Pancreas (tissue), 10 donors: ENCODE measurements at places on chromosomes 11 and 22. TPM values are rescaled to one million over a fixed set of nuclear protein-coding genes. Genes with fewer than 3 reads are reported as not detected.

DNA sequence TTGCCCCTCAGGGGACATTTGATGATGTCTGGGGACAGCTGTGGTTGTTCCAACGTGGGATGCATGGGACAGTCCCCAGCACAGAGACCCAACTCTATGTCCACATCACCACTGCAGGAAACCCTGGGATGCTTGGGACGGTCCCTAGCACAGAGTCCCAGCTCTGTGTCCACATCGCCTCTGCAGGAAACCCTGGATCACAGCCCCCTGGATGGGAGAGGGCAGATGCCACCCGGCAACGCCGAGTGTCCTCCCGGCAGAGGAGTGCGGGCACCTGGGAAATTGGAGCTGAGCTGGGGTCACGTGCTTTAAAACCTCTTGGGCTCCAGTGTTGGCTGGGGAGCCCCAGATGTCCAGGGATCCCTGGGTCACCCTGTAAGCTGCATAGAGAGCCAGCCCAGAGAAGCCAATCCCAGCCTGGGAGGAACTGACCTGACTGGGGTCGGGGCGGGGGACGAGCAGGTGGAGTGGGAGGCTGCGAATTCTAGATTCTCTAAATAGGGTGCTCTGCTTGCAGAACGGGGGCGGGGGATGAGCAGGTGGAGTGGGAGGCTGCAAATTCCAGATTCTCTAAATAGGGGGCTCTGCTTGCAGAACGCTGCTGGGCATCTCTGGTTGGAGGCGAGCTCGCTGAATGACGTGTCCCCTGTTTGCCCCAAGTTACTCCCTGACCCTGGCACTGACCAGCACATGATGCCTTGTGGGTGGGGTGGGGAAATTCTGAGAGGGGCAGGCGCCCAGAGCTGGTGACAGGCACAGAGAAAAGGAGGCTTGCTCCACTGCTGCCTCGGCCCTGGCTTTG lies 1197.8 kb downstream of the BRD1 start:
- no peaks in the 10 kb centered on the region for H3K4me1 ChIP-seq
- no peaks in the 10 kb centered on the region for H3K36me3 ChIP-seq
- no peaks in the 10 kb centered on the region for H3K27me3 ChIP-seq
- H3K4me3 ChIP-seq, result no peak overlapping the region
- DNase-seq, result no peak

- DNase-seq, result no peak
- no peak overlapping the region for H3K27ac ChIP-seq
- H3K4me1 ChIP-seq, result peaks cover 6% of the 10 kb centered on the region
- H3K36me3 ChIP-seq, result no peaks in the 10 kb centered on the region
- no peaks in the 10 kb centered on the region for H3K27me3 ChIP-seq
Observed at GRCh38 chr11:774873-775592, 2.3 kb downstream of the GATD1 start.

- no peak for DNase-seq
- no peak overlapping the region for H3K4me3 ChIP-seq
- no peaks in the 10 kb centered on the region for H3K27me3 ChIP-seq
- no peaks in the 10 kb centered on the region for H3K36me3 ChIP-seq
- no peaks in the 10 kb centered on the region for H3K4me1 ChIP-seq
- no peak overlapping the region for H3K27ac ChIP-seq
Observed at GRCh38 chr11:44219830-44220796, 89.8 kb downstream of the ALX4 start.

- H3K4me3 ChIP-seq, result peak overlapping the region; percentile 12
- peak overlapping the region; percentile 85 for H3K27ac ChIP-seq
- no peak for DNase-seq
- H3K36me3 ChIP-seq, result no peaks in the 10 kb centered on the region
- no peaks in the 10 kb centered on the region for H3K27me3 ChIP-seq
- peaks cover 79% of the 10 kb centered on the region for H3K4me1 ChIP-seq
Observed at GRCh38 chr11:75344186-75344585, 7.3 kb downstream of the ARRB1 start.

- no peaks in the 10 kb centered on the region for H3K36me3 ChIP-seq
- H3K4me3 ChIP-seq, result no peak overlapping the region
- no peak for DNase-seq
- H3K4me1 ChIP-seq, result no peaks in the 10 kb centered on the region
Observed at GRCh38 chr22:17796695-17797094, 22.4 kb upstream of the BID start.

DNA sequence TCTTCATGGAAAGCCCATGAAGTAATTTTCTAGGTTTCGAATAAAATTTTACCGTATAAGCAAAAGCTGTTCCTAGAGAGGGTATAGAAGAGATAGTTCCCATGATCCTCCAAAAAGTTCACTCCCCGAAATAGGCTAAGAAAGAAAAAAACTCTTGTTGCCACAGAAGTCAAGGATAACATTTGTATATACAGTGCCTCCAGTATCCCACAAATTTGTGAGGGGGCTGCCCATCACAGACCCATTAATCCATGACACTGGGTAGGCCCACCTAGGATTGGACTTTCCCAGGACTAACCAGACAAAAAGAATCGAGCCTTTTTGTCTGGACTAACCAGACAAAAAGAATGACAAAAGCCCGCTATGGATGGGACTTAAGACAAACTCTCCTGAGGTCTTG lies 233.0 kb downstream of the DDX10 start:
- H3K4me1 ChIP-seq, result no peaks in the 10 kb centered on the region
- DNase-seq, result no peak
- H3K4me3 ChIP-seq, result no peak overlapping the region
- H3K36me3 ChIP-seq, result no peaks in the 10 kb centered on the region

- no peak within 1 kb of the TSS for H3K27ac ChIP-seq
- no peak for DNase-seq
- H3K27me3 ChIP-seq, result no peaks in the 10 kb centered on the region
Observed at GRCh38 chr22:39097098-39098020, at the start of gene APOBEC3H. TSS of gene APOBEC3H (plus strand) at chr22:39097244. CDS start at chr22:39100279, 3,035 bp downstream.

GRCh38 chr11:99884750-99885149 lies 802.3 kb upstream of the ARHGAP42 start:
- no peak overlapping the region for H3K27ac ChIP-seq
- H3K4me3 ChIP-seq, result no peak overlapping the region
- no peaks in the 10 kb centered on the region for H3K27me3 ChIP-seq
- peaks cover 5% of the 10 kb centered on the region for H3K4me1 ChIP-seq
- no peak for DNase-seq
- H3K36me3 ChIP-seq, result no peaks in the 10 kb centered on the region

DNA sequence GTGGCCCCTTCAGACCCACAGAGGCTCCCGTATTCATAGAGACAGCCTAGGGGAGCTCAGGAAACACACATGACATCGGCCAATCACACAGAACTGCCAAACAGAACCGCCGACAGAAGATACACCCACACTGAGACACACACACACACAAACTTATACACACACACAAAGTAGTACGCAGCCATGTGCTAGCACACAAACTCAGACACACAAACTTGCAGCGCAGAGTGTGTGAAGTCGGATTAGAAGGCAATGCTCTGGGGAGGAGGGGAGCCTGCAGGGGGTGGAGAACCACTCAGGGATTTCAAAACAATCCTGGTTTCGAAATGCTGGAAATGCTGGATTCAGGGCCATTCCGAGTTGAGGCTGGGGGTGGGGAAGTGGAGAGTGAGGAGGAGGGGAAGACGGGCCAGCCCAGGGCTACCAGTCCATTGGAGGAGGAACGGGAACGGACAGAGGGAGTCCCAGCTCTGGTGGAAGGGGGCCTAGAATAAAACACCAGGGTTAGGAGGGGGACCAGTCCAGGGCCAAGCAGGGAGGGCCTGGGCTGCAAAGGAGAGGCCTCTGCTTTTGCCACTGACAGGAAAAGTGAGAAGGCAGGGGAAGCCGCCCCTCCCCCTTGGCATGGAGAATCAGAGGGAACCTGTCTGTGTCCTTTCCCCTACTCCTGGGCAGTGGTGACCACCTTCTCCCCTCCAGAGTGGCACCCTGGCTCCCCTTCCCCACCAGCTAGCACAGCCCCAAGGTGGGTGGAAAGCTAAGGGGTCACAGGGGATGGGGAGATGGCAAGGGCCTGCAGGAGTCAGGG lies 4.4 kb downstream of the BCL9L start:
- no peaks in the 10 kb centered on the region for H3K36me3 ChIP-seq
- H3K27me3 ChIP-seq, result no peaks in the 10 kb centered on the region
- H3K4me1 ChIP-seq, result peaks cover 41% of the 10 kb centered on the region
- H3K4me3 ChIP-seq, result peak overlapping the region; percentile 88

GRCh38 chr22:27705408-27706080 lies 96.0 kb downstream of the MN1 start:
- no peak for DNase-seq
- H3K4me1 ChIP-seq, result no peaks in the 10 kb centered on the region
- H3K36me3 ChIP-seq, result no peaks in the 10 kb centered on the region
- H3K4me3 ChIP-seq, result no peak overlapping the region

DNA sequence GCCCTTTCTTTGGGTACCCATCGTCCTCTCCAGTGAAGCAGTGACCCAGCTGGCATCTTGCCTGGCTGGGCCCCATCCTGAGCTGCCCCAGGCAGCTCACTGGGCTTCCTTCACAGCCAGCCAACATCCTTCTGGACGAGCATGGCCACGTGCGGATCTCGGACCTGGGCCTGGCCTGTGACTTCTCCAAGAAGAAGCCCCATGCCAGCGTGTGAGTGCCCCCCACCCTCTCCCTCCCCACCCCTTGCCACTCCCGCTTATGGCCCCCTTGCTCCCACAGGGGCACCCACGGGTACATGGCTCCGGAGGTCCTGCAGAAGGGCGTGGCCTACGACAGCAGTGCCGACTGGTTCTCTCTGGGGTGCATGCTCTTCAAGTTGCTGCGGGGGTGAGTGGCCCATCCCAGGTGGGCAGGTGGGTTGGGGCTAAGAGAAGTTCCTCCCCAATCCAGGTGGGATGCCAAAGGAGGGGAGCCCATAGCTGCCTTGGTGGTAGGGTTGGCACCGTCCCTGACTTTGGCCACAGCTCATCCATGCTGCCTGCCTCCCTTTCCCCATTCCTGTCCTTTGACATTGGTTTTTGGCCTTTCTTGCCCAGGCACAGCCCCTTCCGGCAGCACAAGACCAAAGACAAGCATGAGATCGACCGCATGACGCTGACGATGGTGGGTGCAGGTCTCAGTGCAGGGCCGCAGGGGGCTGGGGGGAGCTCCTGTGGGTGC lies 6.8 kb upstream of the ANKRD13D start:
- DNase-seq, result no peak
- no peaks in the 10 kb centered on the region for H3K27me3 ChIP-seq
- H3K36me3 ChIP-seq, result peaks cover 65% of the 10 kb centered on the region
- H3K27ac ChIP-seq, result peak overlapping the region; percentile 22
- no peaks in the 10 kb centered on the region for H3K4me1 ChIP-seq
- no peak overlapping the region for H3K4me3 ChIP-seq

DNA sequence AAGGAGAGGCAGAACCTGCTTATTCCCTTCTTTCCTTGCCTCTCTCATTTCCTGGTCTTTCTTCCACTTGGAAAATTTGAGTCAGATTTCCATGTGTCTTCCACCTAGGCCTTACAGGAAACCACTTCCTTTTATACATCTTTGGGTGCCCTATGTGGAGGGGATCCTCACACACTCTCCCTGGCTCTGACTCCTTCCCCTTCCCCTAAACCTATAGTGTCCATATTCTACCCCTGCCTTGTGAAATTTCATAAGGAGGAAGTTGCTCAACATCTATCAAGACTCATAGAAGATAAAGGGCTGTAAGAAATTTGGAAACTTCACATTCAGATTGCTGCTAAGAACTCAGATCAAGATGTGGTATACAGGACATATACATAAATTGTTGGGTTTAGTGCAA lies 20.4 kb downstream of the TUG1 start:
- H3K27ac ChIP-seq, result no peak overlapping the region
- no peak for DNase-seq
- H3K4me1 ChIP-seq, result peaks cover 9% of the 10 kb centered on the region

GRCh38 chr22:36682811-36683210 lies 20.7 kb downstream of the CACNG2 start:
- H3K4me1 ChIP-seq, result no peaks in the 10 kb centered on the region
- no peak overlapping the region for H3K4me3 ChIP-seq
- no peak overlapping the region for H3K27ac ChIP-seq
- H3K36me3 ChIP-seq, result no peaks in the 10 kb centered on the region

- DNase-seq, result no peak
- H3K4me1 ChIP-seq, result no peaks in the 10 kb centered on the region
- H3K36me3 ChIP-seq, result peaks cover 9% of the 10 kb centered on the region
- H3K27me3 ChIP-seq, result no peaks in the 10 kb centered on the region
- no peak overlapping the region for H3K4me3 ChIP-seq
Observed at GRCh38 chr11:6270584-6271246, 11.1 kb downstream of the CCKBR start.

DNA sequence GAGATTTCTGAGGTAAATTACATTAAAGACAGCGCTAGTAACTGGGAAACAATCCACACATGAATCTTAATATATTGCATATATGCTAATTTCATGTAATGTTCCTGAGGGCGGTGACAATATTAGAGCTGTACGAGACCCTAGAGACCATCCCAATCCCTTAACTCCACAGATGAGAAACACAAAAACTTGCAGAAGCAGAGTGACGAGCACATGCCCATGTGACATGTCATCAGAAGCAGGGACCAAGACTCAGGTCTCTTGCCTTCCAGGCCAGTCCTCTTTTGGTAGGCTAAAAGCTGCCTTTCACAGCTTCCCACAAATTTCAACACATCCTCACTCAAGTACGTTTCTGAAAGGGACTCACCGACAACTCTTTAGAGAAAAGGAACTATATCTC lies 11.8 kb downstream of the MAPK1 start:
- no peak overlapping the region for H3K27ac ChIP-seq
- DNase-seq, result no peak
- no peak overlapping the region for H3K4me3 ChIP-seq
- no peaks in the 10 kb centered on the region for H3K36me3 ChIP-seq

GRCh38 chr11:22049276-22049675 lies 143.6 kb upstream of the ANO5 start:
- no peak for DNase-seq
- H3K4me3 ChIP-seq, result no peak overlapping the region
- no peak overlapping the region for H3K27ac ChIP-seq

DNA sequence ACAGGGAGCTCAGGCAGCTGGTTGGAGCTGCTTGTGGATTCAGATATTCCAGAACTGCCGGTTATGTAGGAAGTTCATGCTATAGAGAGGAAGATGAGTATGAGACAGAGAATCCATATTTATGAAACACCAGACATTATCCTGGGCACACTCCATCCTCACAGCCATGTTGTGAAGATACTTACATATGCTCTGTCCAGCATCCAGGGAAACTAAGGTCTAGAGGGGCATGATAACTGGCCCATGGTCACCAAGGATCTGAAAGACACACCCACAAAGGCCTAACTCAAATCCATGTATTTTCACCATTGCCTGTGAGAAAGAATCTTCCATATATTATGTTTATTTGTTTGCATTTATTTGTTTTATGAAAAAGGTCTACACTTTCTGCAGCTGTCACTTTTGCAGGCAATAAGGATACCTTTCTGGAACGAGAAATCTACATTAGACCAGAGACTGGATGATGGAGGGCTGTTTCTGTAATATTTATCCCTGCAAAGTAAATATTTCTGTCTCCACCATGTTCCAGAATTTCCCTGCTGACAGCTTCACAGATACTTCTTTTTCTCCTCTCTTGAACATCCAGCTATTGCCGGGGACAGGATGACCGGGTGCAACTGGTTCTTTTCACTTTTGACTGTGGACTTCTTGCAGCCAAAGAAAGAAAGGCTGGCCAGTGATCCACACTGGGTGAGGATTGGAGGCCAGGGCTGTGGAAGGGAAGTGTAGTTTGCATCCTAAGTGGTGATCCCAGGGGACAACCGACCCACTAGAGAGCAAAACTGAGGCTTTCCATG lies 145.9 kb upstream of the NAV2 start:
- no peaks in the 10 kb centered on the region for H3K36me3 ChIP-seq
- no peak overlapping the region for H3K27ac ChIP-seq
- no peak for DNase-seq
- H3K27me3 ChIP-seq, result no peaks in the 10 kb centered on the region
- no peak overlapping the region for H3K4me3 ChIP-seq
- no peaks in the 10 kb centered on the region for H3K4me1 ChIP-seq

ZBTB16 gene
- 11.9 TPM for total RNA-seq

ZBED4 gene
- total RNA-seq, result 7.2 TPM

SLC1A2 gene
- total RNA-seq, result 62.5 TPM

ZFTA gene
- total RNA-seq, result 5.9 TPM
